ENCODE measurements at places on chromosomes 7 and 10. TPM values are rescaled to one million over a fixed set of nuclear protein-coding genes. Genes with fewer than 3 reads are reported as not detected.
A peak's percentile ranks its signal among the peaks of the same experiment; 100 is the strongest.

DNA sequence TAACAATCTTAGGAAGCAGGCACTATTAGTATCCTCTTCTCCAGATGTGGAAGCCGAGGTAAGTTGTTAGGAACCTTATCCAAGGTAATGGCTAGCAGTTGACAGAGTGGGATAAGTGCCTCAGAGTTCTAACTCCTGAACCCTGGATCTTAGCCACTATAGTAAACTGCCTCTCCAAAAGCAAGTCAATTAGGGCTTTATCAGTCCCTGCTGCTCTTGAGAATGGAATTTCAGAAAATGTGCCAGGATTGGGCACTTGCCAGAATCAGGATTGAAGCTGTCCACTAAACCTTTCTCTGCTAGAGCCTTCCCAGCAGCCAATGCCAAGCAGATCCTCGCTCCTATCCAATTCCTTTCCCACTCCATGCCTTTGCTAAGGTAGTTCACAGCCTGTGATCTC, 777.5 kb upstream of the POM121L12 start:
- no peak for DNase-seq

GRCh38 chr7:34357068-34357467, 300.9 kb upstream of the NPSR1 start:
- no peak for DNase-seq

GRCh38 chr7:94060752-94061151, 56.6 kb upstream of the BET1 start:
- peak; percentile 16 for DNase-seq

The GHRHR gene
- total RNA-seq, result not detected

The GPR37 gene
- not detected for total RNA-seq

DNA sequence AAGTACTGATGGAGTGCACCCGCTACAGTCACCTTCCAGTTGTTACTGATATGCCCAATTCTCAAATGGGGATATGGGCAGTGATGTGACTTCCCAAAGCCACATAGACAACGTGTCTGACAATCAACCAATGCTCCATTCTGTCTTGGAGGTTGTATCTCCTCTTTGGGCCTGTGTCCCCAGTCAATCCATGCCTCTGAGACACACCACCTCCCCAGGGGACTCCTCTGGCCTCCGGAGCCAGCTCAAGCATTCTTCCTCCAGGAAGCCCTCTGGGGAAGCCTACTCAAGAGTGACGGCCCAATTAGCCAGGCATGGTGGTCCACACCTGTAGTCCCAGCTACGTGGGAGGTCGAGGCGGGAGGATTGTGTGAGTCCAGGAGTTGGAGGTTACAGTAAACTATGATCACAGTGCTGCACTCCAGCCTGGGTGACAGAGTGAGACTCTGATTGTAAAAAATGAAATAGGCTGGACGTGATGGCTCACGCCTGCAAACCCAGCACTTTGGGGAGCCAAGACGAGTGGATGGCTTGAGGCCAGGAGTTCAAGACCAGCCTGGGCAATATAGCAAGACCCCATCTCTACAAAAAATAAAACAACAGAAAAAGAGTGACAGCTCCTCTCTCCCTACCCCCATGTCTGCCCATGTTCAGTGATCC, 99.5 kb upstream of the TNRC18 start:
- peak; percentile 51 for DNase-seq

The OR2A5 gene
- not detected for total RNA-seq

The BLNK gene
- total RNA-seq, result not detected

DNA sequence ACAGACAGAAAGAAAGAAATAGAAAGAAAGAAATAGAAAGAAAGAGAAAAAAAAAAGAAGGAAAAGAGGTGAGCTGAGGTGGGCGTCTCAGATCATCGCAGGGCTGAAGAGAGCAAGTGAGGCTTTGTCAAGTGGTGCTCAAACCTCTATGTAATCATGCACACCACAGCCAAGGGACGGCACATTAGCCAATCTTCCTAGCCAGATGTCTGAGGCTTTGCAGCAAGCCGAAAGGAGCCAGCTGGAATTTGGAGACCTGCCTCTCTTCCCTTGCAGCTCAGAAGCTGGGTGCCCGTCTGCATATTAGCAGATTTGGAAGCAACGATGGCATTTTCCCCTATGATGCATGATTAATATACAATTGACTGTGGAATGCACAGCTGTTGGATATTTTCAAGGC, 52.5 kb downstream of the ADRA2A start:
- no peak for DNase-seq

The NPFFR1 gene
- not detected for total RNA-seq

DNA sequence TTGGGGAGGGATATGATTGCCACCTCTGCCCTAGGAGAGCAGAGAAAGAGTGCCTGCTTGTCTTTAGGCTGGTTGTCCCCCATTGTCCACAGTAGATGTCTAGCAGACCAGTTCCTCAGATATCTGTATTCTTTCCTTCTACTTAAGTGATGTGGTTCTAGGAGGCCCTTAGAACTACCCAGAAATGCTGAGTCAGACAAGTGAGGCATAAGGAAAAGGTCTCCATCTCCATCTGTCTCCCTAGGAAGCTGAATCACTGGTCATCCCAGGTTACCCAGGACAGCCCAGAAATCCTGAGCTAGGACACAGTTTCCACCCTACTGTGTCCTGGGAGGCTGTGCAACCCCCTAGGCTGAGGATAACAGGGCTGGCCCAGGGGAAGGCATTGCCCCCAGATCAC, 93.4 kb upstream of the INHBA start:
- no peak for DNase-seq

The WDFY4 gene
- 0.07 TPM for total RNA-seq

GRCh38 chr7:110296321-110296720, 794.6 kb upstream of the LRRN3 start:
- no peak for DNase-seq

GRCh38 chr10:22615819-22616499, 98.4 kb downstream of the PIP4K2A start:
- peak; percentile 57 for DNase-seq

GRCh38 chr7:38413784-38414183, 140.3 kb upstream of the TARP start:
- peak; percentile 16 for DNase-seq

GRCh38 chr10:17101910-17102266, 27.7 kb downstream of the CUBN start:
- DNase-seq, result no peak

DNA sequence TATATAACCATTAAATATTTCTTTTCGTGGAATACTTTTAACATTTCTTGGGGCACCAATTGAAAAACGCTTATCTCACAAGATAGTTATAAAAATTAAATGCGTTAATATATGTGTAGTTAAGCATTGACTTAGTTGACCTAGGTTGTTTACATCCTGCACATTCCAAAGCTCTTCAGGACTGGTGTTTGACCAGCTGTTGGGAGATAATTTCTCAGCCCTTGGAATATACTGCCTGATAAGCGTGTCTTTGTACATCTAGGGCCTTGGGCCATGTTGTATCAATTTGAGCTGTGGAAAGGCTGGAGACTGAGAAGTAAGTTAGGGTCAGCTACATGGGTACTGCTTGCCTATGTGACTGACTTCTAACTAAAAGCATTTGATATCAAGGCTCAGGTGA, 90.0 kb upstream of the AOAH start:
- no peak for DNase-seq

The TIAL1 gene
- 197 TPM for total RNA-seq

DNA sequence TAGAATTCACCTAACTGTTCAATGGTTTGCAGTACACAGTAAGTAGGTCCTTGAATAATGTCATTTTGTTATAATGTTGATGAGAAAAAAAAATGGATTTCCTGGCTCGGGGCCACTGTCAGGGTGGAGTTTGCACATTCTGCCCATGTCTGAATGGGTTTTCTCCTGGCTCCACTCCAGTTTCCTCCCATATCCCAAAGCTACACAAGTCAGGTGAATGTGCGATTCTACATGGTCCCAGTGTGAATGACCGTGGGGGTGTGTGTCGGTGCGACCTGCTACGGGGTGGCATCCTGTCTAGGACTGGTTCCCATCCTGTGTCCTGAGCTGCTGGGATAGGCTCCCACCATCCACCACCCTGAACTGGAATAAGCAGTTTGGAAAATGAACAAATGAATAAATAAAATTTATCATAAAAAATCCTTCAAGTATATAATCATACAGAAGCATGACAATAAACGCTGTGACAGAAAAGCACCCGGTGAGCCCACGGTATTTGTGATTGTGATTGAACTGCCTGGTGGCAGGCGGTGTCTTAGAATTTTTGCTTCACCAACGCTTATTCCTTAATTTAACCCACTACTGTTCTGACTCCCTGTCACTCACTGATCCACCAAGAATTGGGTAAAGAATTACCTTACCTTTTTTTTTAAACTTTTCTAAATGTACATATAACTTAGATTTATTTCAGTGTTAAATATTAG, 114.1 kb downstream of the ICA1 start:
- DNase-seq, result no peak

- DNase-seq, result peak; percentile 64
These were observed 22.3 kb downstream of the AMZ1 start for GRCh38 chr7:2710286-2710655.

GRCh38 chr7:91230503-91230902, 33.7 kb upstream of the FZD1 start:
- DNase-seq, result peak; percentile 8

- DNase-seq, result no peak
These were observed 34.1 kb upstream of the TSPAN33 start for GRCh38 chr7:129110258-129110981.

GRCh38 chr7:139526578-139527544, 3.4 kb downstream of the CLEC2L start:
- DNase-seq, result peak; percentile 13

- no peak for DNase-seq
These were observed 31.6 kb upstream of the SLC29A3 start for GRCh38 chr10:71287456-71287855.

- no peak for DNase-seq
These were observed 110.0 kb upstream of the SHH start for GRCh38 chr7:155922067-155922816.

Measured in activated CD4-positive, alpha-beta T cell treated with anti-CD3 and anti-CD28 coated beads for 36 hours (primary cell).